ENCODE measurements at places on chromosomes 5 and 9. TPM values are rescaled to one million over a fixed set of nuclear protein-coding genes. Genes with fewer than 3 reads are reported as not detected.

GRCh38 chr5:59620535-59621212, 272.9 kb downstream of the PDE4D start:
- DNase-seq: peak; percentile 80

DNA sequence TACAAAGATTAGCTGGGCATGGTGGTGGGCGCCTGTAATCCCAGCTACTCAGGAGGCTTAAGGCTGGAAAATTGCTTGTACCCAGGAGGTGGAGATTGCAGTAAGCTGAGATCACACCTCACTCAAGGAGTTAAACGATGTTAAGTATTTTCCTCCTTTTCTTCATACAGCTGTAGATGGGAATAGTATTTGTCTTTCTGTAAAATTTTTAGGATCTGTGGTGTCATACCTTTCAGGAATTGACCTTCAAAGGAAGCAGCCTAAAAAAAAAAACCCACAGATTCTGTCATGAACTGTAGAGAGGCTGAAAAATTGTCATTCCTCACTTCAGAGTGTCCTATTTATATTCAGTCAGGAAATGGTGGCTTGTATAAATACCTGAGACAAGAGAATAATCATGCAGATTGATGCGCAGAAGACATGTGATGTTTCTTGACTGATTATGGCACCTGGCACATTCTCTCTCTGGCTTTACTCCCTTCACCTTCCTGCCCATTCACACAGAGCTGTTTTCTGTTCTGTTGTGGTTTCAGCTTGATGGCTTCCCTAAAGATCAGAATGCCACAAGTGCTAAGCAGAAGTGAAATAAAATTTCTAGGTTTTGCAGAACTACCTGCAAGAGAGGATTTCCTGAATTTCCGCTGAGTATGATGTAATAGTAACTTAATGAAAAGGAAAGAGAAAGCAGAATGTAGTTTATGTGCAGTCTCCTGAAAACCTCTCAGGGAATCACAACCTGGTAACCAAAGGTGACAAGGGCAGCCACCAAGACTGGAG, 3.8 kb downstream of the IFNA1 start:
- DNase-seq: no peak

DNA sequence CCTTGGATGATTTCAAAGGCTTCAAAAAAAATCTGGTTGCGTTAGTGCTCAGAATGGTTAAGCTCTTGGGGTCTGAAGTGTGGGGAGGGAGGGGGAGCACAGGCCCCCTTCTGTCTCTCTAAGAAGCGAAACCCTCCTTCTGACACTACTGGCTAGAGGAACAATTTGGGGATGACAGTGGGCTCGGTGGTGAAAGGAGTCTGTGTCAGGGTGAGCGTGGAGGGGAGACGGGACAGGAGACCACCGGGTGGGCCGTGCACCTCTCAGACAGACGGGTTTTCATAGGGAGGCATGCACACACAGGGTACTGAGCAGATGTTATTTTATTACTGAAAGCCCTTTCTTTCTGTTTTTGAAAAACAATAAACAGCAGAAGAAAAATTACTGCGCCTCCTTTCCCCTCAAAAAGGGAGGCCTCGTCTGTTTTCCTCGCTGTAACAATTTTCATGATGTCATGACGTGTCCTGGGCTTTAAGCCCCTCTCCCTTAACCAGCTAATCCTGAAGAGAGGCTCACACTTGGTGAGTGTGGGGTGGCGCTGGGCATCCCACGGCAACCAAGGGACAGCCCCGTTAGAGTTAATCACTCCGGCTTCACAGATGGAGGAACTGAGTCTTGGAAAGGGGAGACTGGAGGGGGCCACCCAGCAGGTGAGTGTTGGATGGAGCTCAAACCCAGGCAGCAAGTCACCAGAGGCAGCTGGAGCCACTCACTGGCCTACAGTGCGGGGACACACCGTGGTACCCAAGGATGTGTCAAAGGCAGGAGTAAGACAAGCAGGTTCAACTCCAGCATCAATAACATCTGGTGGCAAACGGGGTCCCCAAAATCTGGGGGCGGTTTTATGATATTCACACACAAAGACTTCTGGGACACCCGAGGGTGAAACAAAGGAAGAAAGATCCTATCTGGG, 53.4 kb downstream of the PTCH1 start:
- DNase-seq: no peak

DNA sequence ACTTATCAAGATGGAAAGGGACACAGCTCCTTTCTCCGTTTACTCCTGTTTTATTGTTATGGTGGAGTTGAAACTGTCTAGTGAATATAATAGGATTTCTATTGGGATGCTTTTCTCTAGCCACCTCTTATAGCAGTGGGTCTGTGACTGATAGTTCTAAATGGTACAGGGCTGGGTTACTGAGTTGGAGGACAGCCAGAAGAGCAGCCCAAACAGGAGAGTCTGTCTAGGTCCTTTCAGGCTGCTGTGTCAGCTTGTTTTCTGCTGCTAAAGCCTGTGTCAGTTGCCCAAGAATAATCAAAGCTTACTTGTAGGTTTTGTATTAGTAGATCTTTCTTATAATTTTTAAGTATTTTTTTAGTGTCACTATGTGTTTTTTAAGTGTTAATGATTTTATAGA, 356.0 kb upstream of the SEMA6A start:
- DNase-seq: no peak

DNA sequence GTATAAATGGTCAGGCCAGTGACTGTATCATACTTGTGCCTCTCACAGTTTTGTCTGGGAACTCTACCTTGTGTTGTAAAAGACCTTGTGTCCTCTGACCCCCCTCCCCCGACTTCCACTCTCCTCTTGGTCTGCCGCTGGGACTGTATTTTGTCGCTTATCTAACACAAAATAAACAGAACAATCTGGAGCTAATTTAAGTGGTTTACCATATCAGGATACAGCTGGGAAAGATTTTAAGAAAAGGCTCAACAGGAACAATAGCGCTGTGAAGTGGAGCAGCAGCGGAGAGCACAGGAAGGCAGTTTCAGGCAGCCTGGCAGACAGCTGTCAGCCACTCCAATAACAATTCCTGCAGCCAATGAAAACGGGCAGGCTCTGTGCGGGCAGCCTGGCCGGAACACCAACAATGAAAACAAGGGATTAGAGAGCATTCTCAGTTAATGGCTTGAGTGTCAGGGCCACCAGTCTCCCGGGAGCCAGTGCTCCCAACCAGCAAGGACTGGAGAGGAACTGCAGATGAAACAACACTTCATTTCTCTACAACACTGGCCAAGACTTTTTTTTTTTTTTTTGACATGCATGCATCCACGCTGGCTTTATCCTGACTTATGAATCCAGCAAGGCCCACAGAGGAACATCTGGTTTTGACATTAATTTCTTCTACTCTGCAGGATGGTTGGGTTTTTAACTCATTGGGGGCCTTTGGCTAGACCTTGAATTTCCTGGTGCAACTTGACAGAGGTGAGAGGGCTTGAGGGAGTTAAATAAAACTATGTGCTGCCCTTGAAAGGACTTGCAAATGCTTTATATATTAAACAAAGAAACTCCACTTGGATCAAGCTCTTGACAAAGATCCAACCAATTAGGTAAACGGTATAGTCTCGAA, 76.7 kb downstream of the ARSB start:
- DNase-seq: peak; percentile 87

DNA sequence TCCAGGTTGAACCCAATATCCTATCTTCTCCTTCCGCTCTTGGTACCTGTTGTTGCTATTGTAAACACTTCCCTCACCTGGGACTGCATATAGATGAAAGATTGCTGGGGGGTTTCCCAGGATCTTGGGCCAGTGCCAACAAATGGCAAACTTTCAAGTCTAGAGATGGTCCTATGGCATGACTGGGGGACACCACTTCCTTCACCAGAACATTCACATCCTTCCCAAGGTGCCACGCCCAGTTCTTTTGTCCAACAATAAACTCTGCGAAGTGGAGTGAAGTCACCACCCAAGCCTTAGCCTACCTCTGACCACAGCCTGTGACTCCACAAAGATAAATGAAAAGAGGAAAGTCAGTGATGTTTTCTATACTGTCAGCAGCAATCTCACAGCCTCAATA, 34.4 kb downstream of the DOCK8 start:
- DNase-seq: no peak

GRCh38 chr5:113359419-113359818, 75.4 kb downstream of the TSSK1B start:
- no peak for DNase-seq

DNA sequence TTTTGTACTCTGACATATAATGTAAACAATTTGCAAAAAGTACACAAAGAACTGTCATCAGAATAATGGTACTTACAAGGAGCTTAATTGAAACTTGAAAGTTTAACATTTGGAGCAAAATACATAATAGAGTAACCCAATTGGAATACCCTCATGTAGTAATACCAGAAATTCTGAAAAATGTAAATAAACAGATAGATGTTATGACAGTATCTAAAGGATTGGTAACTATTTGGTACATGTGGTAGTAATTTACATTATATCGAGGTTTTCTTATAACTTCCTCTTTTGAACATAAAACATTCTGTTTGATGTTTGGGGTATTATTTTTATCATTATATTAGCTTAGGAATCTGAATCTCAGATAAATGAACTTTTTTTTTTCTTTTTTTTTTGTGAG, 211.7 kb upstream of the ELL2 start:
- no peak for DNase-seq

- no peak for DNase-seq
Observed at GRCh38 chr5:125510651-125511050, 764.2 kb upstream of the ZNF608 start.

- no peak for DNase-seq
Observed at GRCh38 chr5:122314036-122314435, 2.0 kb downstream of the SNCAIP start.

- peak; percentile 41 for DNase-seq
Observed at GRCh38 chr9:20884985-20885593, 146.4 kb downstream of the HACD4 start.

DNA sequence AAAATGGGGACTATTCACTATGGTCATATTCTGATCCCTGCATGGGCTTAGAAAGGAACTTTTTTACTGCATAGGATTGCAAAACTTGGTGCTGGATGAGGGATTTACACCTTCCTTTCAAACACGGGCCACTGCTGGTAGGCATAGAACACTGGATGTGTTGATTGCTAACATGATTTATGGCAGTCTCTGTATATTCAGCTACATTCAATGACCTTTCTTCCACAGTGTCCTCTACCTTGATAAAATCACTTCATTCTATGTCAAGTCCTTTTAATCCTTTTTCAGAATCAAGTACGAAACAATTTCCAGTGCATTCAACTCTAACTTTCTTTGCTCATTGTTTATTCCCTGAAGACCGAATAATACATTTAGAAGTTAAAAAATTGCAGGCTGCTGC, 91.9 kb upstream of the ATG10 start:
- DNase-seq: no peak

DNA sequence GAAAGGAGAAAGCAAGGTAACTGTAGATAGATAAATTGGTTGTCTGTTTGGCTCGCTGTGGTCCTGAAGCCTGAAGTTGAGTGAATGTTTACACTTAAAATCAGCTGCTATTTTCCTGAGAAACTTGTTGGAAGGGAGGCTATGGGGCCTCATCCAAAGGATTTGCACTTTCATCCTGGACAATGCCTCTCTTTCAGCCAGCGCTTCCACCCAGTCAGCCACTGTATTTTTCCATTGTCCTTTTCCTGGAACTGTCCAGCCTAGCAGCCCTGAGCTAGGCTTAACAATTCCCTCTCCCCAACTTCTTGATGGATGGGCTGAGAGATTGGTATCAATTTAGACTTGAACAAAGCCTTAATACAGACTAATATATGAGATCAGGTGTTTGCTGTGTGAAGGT, 429.2 kb downstream of the DMAC1 start:
- DNase-seq: no peak

- DNase-seq: no peak
Observed at GRCh38 chr5:159252195-159252594, 10.9 kb upstream of the UBLCP1 start.

GRCh38 chr9:87950296-87950695, 24.0 kb downstream of the CDK20 start:
- DNase-seq: no peak

GRCh38 chr9:98207606-98208005, 15.2 kb upstream of the CORO2A start:
- DNase-seq: peak; percentile 45

DNA sequence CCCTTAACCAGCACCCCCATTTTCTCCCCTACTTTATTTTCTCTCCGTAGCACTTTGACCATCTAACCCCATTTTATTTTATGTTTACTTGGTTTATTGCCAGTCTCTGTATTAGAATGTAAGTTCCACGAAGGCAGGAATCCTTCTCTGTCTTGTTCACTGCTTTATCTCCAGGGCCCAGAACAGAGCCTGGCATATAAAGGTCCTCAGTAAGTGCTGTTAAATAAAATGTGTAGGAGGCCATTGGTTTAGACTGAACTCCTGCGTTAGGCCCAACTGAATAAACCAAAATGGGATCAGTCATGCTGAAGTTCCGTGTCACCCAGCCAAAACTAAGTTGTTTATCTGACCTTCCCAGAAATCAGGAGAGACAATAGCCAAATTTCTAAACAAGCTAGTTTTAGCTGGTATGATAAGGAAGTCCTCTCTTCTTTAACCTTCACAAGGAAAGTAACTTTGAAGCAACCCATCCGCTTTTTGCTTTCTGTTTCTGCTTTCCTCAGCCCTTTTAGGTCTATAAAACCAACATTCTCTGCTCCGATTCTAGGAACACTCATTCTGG, 29.0 kb upstream of the CCNJL start:
- no peak for DNase-seq

- peak; percentile 79 for DNase-seq
Observed at GRCh38 chr9:70044490-70045307, 1.1 kb downstream of the MAMDC2 start.

DNA sequence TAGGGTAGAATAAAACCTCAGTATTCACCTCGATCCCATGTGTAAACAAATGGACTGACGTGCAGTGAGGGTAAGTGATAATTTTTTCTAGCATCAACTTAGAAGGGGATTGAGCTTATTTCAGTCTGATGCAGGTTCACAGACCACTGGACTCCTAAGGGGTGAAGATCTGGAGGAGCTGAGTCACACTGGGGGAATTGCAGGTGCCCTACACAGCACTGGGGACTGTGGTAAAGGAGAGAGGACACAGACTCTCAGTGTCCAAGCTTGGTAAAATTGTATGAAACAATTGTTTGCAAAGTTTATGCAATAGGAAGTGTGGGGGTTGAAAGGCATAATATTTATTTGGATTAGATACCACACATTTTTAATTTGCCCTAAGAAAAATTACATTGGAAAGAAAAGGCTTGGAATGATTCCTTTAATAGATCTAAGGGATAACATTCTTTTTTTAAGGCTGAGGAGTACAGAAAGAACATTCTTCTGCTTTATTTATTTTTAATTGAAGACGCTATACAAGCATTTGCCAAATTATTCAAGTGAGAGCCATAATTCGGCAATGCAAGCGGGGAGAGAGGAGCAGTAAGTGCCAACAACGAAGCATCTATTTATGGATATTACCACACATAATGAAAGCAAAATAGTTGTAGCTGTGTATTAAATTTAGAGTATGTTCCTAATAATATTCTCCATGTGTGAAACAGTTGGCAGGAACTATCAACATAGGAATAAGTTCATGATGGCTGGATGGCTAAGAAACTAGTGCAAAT, 766.9 kb upstream of the ADAMTS16 start:
- no peak for DNase-seq

Gene ADAMTS2
- total RNA-seq: 24.1 TPM

Gene PCDHGA6
- 0.98 TPM for total RNA-seq

Gene URM1
- 46.4 TPM for total RNA-seq

Gene NPR3
- 5.6 TPM for total RNA-seq

Gene SOX30
- not detected for total RNA-seq

Gene BTNL3
- not detected for total RNA-seq

Gene AK1
- 85.0 TPM for total RNA-seq

Gene HRH2
- not detected for total RNA-seq

Gene SLC28A3
- 0.13 TPM for total RNA-seq
